Large intestine (tissue), 12 donors: ENCODE measurements at places on chromosomes 3 and 15. TPM values are rescaled to one million over a fixed set of nuclear protein-coding genes. Genes with fewer than 3 reads are reported as not detected.

- no peak for DNase-seq
Observed at GRCh38 chr3:13621381-13622221, 72.7 kb downstream of the FBLN2 start.

GRCh38 chr3:155736381-155736780, 8.5 kb downstream of the PLCH1 start:
- DNase-seq: no peak

THRB gene
- polyA plus RNA-seq: 38.3 TPM

CHRNA5 gene
- polyA plus RNA-seq: 3.7 TPM

IL12A gene
- polyA plus RNA-seq: 2.8 TPM
